ENCODE measurements at places on chromosomes 1 and 21.

GRCh38 chr1:200628223-200628881, 7.8 kb upstream of the KIF14 start:
- peak; percentile 10 for DNase-seq

DNA sequence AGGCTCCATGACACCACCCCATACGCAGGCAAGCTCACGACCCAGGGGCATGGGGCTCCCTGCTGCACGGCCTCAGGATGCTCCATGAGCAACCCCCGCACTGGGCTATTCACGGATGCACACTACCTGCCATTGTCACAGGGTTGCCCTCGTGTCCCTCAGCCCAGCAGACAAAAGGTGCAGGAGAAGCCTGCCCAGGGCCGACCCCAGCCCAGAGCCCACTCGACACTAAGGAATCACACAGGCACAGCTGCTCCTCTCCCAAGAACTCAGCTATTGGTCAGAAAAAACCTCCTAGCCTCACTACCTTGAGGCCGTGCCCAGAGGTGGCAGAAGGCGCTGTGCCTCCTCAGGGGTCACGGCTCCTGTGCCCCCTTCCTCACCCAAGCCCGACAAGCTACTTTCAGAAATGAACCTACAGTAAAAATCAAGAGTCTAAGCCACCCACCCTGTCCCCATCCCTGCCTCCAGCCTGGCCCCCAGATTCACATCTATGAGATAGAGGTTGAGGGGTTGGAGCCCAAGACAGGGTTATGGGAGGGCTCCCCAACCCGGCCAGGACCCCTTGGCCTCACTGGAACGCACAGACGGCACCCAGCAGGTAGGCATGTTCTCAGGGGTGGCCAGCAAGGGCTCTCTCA, 6.4 kb upstream of the SPATC1L start:
- DNase-seq: no peak

- no peak for DNase-seq
These were observed 25.9 kb downstream of the KCNC4 start for GRCh38 chr1:110235834-110236682.

DNA sequence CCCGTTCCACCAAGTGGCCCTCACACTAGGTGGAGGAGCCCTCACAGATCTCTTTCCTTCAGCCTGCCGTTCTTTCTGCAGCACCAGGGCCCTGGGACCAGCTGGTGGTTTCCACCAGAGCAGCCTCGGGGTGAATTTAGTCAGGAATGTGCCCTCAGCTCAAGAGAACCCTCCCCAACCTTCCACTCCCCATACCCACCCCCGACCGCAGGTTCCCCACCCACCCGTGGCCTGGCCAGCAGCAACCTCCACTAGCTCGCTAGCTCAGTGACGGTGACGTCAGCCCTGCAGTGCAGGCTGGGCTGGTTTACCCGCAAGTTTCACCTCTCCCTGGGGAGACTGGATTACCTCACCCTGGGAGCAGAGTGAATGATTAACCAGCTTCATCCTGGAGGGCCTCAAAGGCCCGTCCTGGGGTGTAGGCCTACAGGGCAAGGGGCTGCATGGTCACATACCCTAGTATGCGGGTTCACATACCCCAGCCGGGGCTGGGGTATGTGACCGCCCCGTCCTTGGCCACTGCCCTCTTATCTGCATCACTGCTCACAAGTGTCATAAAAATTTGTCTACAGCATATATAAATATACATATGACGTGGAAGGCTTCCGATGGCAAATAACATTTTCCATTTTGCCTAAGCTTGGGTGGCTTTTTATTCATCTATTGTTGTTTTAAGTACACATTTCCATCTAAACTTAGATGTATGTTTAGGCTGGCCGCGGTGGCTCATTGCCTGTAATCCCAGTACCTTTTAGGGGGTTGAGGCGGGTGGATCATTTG, 24.5 kb downstream of the ELF3 start:
- DNase-seq: no peak

- DNase-seq: no peak
These were observed 11.3 kb downstream of the DCAF8 start for GRCh38 chr1:160251011-160251410.

DNA sequence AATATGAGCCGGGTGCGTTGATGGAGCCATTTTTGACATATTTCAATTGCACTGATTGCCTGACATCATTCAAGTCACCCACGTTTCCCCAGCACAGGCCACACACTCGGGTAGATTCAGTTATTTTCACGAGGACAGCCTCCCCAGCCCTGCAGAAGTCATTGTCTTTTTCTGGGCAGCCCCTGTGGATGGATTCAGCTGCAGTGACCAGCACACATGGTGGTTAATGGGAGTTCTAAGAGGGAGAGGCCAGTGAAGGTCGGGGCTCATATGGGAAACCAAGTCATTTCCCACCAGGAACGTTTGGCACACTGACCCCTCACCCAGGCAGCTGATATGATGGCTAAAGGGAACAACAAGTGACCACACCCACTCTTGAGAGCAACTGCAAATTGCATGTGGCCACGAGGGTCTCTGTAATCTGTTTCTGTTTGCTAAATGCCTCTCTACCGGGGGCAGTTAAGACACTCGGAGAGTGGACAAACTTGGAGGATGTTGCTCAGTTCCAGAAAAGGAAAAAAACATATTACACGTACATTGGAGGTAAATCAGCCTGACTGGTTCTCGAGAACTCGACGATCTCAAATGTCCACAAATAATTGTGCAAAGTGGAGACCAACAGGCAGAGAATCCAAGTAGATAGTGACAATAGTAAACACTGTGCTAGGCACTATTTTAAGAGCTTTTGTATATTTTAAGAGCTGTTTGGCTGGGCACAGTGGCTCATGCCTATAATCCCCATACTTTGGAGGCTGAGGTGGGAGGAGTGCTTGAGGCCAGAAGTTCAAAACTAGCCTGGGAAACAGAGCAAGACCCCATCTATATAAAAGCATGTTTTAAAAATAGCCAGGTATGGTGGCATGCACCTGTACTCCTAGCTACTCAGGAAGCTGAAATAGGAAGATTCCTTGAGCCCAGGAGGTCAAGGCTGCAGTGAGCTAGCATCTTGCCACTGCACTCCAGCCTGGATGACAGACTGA, 167.2 kb upstream of the IRF2BP2 start:
- DNase-seq: no peak

DNA sequence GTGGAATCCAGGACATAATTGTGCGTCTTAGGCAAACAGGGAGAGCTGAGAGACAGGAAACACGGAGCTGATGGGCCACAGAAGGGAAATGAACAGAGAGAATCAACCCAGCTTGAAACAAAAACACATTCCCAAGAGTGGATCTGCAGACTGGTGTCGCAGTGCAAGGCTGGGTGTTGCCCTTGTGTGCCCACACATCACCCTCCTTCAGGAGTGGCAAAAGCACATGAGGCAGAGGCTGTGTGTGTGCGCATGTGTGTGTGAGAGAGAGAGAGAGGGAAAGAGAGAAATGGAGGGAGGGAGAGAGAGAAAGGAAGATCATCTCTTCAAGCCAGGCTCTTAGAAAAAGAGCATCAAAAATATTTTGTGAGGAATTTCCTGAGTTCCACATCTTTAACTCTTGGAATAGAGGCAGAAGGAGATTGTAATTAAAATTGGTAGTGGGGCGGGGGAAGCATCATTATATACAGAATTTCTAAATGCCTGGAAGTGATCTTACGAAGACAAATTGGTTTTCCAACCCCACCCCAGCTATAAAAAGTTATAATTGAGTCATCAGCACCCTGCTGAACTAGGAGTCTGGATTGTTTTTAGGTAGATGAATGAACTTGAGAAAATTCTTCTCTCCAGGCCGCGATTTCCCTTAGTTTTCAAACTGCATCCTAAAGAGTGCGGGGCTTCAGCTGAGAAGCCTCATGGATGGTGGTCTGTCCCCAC, 480.7 kb downstream of the NPHP4 start:
- no peak for DNase-seq

GRCh38 chr1:26697978-26698849, 2.4 kb downstream of the ARID1A start:
- DNase-seq: no peak

GRCh38 chr1:187477103-187477502, 648.4 kb downstream of the PLA2G4A start:
- DNase-seq: no peak

- DNase-seq: no peak
These were observed 1.5 kb upstream of the CD48 start for GRCh38 chr1:160713161-160713560.

- DNase-seq: no peak
These were observed 32.4 kb upstream of the PRDX6 start for GRCh38 chr1:173444757-173445156.

GRCh38 chr1:212926372-212926771, 24.0 kb upstream of the VASH2 start:
- DNase-seq: no peak

- DNase-seq: no peak
These were observed 12.3 kb downstream of the BTBD19 start for GRCh38 chr1:44820328-44821239.

DNA sequence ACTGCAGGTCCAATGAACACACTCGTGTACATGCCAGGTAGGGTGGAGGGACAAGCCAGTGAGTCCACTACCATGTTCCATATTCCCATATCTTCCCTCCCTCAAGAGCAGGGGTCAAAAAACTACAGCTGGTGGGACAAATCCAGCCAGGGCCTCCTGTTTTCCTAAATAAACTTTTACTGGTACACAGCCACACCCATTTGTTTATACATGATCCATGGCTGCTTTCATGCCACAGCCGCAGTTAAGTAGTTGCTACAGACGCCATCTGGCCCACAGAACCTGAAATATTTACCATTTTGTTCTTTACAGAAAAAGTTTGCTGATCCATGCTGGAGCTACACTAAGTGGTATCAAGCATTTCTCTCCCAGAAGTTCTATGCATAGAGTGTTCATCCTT, 42.4 kb downstream of the CASQ2 start:
- DNase-seq: no peak

- no peak for DNase-seq
These were observed 119.2 kb downstream of the LRIG2 start for GRCh38 chr1:113192242-113192641.

DNA sequence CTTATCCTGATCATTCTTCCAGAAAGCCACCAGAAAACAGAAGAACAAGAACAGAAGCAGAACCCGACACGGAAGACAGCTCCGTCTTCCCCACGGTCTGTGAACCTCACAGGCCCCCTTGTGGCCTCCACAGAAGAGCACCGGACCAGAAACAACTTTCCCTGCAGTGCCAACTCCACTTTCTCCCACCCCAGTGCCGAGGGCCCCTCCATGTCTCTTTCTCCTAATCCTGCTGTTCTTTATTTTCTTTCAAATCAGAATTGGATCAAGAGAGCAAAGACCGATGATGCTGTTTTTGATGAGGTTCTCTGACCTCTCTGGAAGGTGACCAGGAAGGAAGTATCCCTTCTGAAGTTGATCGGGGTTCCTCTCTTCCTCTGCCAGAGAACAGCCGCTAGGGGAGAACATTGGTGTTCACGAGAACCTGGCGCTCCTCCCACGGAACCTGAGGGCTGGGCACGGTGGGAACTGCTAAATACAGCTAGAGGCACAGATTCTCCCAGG, 58.9 kb upstream of the CTTNBP2NL start:
- no peak for DNase-seq

GRCh38 chr1:7586031-7586941, 184.8 kb upstream of the VAMP3 start:
- DNase-seq: no peak

GRCh38 chr1:112006416-112007025, 17.1 kb upstream of the KCND3 start:
- DNase-seq: no peak

DNA sequence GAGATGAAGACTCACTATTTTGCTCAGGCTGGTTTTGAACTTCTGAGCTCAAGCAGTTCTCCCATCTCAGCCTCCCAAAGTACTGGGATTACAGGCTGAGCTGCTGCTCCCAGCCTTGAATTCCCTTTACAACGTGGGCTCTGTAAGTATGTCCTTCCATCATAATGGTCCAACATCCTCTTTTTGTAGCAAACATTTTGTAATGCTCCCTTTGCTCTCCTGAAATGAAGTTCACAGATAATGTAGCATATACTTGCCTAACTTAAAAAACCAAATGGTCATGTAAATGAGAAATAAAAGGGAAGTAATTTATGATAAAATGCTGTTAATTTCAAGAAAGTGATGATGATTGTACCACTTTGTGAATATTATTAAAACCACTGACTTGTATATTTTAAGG, 30.5 kb upstream of the THEM4 start:
- DNase-seq: no peak

GRCh38 chr1:232457595-232457994, 172.3 kb downstream of the SIPA1L2 start:
- DNase-seq: no peak

DNA sequence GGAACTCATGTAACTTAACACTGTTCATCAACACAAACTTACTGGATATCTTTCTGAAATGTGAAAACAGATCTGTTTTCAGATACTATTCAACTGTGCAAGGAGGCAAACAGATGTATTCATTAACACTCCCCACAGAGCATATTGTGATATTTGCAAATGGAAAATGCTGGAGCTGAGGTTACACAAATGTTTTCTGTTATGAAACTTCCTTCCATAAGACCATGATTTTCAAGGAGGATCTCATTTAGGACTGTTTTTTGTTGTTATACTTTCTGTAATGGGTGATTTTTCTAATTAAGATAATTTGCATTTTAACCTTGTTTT, 56.1 kb downstream of the GABPA start:
- no peak for DNase-seq

All from stimulated activated CD4-positive, alpha-beta T cell treated with anti-CD3 and anti-CD28 coated beads, TNF-alpha, amount 100 ng/mL, for 4 hours (primary cell).